ENCODE measurements at places on chromosomes 16 and 17. TPM values are rescaled to one million over a fixed set of nuclear protein-coding genes. Genes with fewer than 3 reads are reported as not detected.

Gene FGF11
- total RNA-seq: 1.1 TPM

Gene SLC13A2
- total RNA-seq: not detected

Gene CWC25
- total RNA-seq: 8.4 TPM

Gene CCL11
- 0.52 TPM for total RNA-seq

Gene TP53TG3B
- total RNA-seq: not detected

Data from bronchial smooth muscle cell (primary cell).